Dermis blood vessel endothelial cell (primary cell): ENCODE measurements at places on chromosomes 3 and 15.

GRCh38 chr3:131772269-131773026, 262.4 kb downstream of the CPNE4 start:
- DNase-seq, result no peak

DNA sequence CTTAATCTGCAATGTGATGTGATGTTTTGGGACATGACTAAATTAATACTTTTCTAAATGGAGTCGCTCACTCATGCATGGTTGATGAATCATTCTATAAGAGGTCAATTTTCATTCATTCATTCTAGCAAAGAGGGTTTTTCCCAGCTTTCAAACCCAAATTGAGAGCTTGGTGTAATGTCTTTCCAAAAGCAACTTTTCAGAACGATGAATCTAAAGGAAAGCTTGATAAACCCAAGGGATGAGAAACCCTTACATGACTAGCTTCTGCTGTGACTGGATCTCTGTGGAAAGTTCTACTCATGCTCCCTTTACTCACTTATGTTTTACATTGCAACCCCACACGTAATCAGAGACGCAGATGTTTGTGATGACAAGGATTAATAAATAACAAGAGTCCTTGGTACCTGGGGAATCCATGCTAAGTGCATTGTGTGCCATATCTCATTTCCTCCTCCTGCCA, 47.7 kb downstream of the PDZRN3 start:
- DNase-seq, result no peak

DNA sequence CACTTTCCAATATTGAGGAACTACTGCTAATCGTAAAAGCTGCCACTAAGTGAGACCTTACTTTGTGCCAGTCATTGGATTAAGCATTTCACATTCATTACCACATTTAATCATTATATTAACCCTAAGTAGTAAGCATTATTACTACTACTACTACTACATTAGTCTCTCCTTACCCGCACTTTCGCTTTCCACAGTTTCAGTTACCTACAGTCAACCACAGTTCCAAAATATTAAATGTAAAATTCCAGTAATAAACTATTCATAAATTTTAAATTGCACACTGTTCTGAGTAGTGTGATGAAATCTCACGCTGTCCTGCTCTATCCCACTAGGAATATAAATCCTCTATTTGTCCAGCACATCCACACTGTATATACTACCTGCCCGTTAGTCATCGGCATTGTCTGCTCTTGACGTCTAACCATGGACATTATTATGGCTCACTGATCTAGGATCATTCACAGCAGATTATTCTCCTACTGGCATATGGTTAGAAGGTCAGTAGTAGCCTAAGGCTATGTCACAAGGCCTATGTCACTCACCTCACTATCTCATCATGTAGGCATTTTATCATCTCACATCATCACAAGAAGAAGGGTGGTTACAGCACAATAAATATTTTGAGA, 121.1 kb downstream of the GSK3B start:
- DNase-seq, result no peak

- peak; percentile 40 for DNase-seq
Measured at GRCh38 chr15:51223771-51224229, 114.6 kb downstream of the CYP19A1 start.

- DNase-seq, result peak; percentile 46
Measured at GRCh38 chr3:106824856-106825255, 552.4 kb upstream of the CCDC54 start.

DNA sequence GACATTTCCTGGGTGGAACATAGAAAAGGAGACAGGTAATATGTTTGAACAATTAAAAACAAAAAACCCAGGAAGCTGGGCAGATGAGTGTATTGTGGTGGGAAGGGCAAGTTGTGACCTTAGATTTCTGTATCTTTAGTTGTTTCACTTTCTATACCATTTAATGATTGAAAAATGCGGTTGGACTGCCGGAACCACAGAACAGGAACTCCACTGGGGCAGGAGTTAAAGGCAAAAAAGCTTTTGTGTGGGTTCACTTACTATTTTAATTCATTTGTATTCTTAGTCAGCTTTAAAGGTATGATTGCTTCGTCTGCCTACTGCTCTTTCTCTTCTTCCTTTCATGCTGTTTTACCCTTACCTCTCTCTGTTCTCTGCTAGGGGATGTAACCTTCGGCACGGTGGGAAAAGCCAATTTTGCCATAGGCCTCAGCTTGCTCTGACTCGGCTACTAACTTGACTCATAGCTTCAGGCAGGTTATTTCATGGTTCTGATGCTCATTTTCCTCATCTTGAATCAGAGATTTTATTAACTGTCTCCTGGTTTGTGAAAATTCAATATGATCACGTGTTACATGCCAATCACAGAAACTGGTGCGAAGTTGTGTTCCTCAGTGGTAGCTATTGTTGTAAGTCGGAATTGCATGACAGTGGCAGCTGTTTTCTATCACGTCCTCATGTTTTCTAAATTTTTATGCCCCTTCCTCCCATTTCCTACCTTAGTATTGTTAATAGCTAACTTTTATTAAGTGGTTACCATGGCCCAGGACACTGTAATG, 1.6 kb upstream of the MCTP2 start:
- DNase-seq, result no peak

DNA sequence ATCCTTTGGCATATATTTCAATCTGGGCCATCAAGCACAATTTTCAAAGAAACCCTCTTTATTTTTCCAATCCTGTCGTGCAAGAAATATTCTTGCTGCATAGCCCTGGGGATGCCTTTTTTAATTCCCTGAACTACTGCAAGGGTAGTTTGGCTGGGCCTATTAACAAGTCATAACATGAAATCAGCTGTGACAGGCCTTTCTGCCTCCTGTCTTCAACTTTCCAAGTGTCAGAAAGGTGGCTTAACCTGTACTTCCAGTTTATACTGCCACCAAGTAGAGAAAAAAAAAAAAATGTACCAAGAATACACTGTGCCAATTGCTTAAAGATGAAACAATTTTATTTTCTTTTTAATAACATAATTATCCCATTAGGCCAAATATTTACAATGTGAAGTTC, 32.4 kb upstream of the SPPL2A start:
- no peak for DNase-seq

DNA sequence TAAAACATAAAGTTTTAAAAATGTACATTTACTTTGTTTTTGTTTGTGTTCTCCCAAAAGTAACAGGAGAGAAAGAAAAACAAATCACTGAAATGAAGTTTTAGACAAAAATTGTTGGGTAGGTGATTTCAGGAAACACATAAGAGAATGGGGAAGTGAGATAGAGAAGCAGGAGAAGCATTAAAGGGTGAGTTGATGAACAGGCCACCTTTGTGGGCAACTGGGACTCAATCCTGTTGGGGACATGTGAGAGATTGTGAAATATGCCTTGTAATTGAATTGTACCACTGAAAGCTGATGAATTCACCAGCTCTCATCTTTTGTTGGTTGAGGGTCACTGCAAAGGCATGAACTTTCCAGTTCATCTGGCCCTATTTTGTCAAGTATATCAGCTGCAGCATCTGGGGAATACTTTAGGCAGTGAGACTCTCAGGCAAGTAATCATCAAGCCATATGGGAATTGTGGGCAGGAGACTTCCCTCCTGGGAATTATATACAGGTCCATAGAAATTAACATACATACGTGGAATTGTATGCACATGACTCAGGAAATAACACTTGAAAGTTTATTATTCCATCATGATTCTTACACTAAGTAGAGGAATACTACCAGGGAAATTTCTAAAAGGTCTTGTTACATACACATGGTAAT, 181.0 kb downstream of the ZBBX start:
- no peak for DNase-seq

DNA sequence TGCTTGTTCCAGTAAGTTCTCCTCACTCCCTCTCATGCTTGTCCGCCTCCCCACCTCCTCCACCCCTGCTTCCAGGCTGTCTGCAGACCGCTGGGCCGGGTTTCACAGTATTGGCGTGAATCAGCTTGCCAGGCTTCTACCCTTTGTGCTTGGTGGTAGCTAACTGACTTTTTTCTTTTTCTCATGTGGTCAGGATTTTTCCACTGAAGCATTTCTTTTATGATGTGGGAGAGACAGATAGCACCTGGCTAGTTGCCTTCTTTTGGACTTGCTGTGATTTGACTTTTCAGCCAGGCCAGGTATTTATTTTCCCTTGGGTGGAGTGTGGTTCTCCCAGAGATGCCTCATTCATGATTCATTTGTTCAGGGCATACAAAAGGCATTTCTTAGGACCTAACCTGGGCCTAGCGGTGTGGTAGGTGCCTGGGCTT, 60.6 kb downstream of the ST6GAL1 start:
- DNase-seq, result no peak

- no peak for DNase-seq
Measured at GRCh38 chr15:73723191-73723590, 30.0 kb downstream of the INSYN1 start.

- DNase-seq, result no peak
Measured at GRCh38 chr3:139388077-139388476, 1.4 kb downstream of the COPB2 start.

DNA sequence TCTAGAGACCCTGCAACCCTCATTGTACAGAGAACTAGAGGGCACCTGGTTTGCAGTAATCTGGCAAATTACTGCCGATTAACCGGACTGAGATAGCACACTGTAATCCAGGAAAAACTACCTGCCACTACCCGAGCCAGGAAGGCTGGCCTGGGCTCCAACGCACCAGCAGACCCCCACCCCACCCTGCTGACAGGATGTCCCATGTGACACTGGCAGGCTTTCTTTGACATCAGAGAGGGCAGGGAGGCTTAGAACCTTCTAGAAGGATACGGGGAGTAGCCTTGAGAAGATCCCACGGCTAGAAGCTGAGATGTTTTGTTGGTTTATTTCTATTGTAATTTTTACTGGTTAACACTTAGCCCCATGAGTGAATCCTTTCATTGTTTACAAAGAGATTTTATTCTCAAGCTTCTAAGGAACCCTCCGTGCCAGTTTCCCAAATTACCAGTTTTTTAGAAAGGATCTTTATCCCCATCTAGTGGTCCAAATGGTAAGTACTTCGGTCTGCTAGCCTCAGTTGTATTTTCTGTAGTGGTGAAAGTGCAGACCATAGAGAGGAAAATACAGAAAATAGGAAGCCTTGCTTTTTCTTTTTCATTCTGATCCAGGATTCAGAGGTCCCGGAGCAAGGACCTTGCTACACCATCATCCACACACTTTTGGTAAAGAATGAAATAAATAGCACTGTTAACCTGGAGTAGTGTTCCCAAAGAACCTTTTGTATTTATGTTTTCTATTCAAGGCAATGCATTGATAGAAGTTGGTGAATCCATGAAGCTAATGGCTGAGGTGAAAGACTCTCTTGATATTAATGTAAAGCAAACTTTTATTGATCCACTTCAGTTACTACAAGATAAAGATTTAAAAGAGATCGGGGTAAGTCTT, 81.9 kb upstream of the ADAMTSL3 start:
- DNase-seq, result peak; percentile 53

DNA sequence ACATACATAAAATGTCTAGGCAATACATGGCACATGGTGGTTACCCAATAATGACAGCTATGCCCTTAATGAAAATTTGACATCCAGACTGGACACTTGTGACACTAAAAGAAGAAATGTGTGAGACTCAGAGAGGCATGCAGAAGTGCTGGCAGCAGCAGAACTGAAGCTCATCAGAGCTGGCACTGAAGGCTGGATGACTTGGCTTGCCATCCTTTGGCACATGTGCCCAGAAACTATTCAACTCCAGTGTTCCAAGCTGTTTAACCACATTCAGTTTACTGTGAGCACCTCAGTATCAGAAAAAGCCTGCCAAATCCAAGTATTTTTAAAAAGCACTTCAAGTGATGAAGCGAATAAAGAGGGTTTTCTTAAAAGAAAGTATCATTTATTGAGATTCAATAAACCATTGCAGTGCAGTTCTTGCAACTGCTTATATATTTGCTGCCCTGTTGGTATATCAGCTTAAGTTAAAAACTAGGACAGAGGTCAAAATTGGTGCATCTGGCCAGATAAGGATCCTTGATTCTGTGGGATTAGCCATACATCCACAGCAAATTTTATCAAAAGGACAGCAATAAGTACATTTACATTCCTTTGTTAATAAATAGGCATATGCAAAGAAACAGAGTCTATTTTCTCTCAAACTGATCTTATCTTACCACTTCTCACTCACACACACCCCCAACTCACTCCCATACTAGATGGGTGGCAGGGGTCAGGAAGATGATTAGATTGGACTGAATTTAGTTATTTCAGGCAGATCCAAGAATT, 15.8 kb downstream of the IGSF11 start:
- no peak for DNase-seq

DNA sequence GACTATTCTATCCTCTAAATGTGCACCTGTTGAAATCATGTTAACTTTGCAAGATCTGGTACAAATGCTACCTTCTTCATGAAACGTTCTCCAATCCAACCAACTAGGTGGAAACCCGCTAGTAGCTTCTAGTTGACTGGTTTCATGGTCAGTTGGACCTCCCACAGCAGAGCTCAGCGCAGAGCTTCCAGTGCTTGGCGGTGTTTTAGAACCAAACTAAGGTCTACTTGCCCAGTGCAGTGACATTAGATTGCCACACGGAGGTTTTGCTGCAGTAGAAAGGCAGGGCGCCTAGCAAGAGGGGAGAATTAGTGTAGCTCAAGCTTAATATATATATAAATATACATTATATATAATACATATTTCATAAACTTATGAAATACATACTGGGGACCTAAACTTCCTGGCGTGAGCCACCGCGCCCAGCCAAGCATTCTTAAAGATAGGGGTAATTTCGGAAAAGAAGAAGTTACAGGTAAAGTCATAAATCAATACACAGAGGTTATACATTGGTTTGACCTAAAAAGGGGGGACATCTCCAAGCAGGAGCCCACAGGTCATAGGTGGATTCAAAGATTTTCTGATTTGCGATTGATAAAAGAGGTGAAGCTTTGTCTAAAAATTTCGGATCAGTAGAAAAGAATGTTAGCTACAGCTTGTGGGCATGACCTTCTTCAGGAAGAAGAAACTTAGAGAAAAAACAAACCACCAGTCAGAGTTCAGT, 2.1 kb upstream of the OXSR1 start:
- peak; percentile 19 for DNase-seq

GRCh38 chr3:144127700-144128099, 156.1 kb downstream of the DIPK2A start:
- no peak for DNase-seq

- no peak for DNase-seq
Measured at GRCh38 chr3:62962714-62963113, 87.5 kb upstream of the CADPS start.

GRCh38 chr15:87967951-87968350, 288.6 kb downstream of the NTRK3 start:
- no peak for DNase-seq

GRCh38 chr3:104244680-104245220, 1122.0 kb upstream of the ALCAM start:
- DNase-seq, result no peak
